ENCODE measurements at places on chromosomes 7 and 10.

- DNase-seq: peak; percentile 77
These were observed 14.1 kb downstream of the SH2B2 start for GRCh38 chr7:102300643-102301221.

DNA sequence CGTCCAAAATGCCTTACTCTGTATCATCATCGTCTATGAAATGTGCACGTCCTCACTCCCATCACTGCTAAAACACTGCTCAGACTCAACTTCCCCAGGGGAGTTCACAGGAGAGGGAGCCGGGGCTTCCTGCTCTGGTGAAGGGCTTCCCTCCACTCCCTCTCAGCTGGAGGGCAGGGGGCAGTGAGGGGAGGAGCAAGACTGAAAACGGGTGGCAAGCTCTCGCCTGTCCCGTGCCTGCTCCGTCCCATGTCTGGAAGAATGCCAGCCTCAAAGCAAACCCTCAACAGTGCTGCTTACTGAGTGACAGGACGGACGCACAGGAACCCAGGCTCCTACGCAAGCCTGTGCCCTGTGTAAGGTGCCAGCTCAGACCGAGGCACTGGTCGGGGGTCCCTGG lies 25.1 kb downstream of the PRKAG2 start:
- no peak for DNase-seq

GRCh38 chr7:51141451-51142003 lies 175.1 kb downstream of the COBL start:
- peak; percentile 72 for DNase-seq

DNA sequence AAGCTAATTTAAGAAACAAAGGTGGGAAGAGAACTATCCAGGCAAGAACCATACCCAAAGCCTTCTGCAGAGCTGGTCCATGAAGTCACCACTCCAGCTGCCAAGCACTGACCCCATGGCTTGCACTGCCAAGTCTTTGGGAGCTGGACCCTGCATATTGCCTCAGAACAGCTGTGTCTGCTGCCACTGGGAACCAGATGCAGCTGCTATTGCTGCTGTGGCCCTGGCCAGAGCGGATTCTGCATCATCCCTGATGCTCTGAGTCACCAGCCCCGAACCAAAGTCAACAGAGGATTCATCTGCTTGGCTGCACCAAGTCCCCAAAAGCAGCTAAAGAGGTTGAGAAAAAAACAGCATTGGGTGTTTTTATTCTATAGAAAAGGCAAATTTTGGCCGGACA lies 39.2 kb upstream of the GSAP start:
- DNase-seq: peak; percentile 60

DNA sequence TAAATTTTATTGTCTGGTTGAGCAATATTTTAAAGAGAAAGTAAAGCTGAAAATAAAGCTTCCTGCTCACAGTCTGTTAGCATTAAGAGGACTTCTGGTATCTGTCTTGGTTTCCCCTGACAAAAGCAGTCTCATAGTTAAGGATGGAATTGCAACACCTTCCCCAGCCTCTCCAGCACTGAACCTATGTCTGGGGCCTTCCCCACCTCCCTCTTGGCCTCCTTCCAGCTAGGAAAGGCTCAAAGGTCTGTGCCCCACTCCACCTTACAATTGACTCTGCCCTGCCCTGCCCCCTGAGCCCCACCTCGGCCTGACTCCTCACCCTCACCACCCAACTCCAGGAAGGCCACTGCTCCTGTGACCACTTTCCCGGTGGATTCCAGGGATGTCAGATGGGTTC lies 33.2 kb downstream of the COL17A1 start:
- no peak for DNase-seq

- DNase-seq: peak; percentile 56
These were observed 9.5 kb upstream of the FRA10AC1 start for GRCh38 chr10:93711891-93712290.

GRCh38 chr7:51783241-51783640 lies 466.6 kb upstream of the COBL start:
- DNase-seq: no peak

GRCh38 chr10:44233561-44234482 lies 151.1 kb downstream of the CXCL12 start:
- DNase-seq: peak; percentile 98

DNA sequence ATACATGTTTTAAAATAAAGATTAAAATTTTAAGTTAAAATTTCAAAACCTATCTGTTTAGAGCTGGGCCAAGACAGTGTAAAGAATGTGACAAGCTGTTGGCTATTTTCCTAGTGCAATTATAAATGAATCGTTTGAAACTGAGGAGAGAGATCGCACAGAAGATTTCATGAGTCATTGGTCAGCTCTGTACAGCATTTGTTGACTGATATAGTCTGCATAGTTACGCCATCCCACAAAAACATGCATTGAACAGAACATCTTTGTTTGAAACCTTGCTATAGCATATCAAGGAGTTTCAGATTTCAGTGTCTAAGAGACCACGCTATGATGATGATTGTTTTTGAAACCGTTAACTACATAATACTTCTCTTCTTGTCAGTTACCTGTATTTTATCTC lies 1.3 kb upstream of the C10orf67 start:
- DNase-seq: no peak

DNA sequence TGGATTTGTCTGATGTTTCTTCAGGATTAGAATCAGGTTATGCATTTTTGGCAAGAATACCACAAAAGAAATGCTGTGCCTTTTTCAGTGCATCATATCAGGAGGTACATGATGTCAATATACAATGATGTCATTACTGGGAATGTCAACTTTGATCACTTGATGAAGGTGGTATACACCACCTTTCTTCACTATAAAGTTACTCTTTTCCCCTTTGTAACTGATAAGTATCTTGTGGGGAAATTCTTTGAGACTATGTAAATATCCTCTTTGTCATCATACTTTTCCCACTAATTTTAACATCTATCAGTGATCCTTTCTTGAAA lies 65.9 kb upstream of the TCF7L2 start:
- no peak for DNase-seq

DNA sequence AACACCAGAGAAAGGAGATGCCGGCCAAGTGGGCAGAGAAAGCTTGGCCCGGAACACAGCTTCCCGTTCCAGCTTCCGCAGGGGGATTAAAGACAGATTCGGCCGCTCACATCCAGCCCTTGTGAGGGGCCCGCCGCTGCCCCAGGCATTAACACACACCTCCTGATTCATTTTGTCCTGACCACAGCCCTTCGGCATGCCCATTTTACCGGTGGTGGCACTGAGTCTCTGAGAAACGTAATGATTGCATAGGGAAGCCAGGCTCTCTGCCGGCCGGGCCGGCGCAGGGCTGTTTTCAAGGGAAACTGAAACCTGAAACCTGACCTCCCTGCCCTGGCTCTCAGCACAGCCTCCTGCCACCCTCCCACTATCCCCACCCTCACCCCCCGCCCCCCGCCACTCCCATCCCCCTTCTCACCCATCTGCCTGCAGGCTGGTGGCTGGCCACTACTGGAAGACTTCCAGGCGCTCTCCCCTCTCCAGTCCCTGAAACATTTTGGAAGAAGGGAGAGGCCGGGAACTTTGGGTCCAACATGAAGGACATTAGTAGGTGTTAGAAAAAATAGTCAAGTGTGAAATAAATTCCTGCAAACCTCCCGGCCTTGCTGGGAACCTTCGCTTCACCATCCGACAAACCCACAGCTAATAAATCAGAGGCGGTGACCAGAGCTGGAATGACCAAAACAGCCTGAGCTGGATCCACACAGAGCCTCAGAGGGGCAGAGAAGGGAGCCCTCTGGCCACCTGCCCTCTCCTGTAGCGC lies 83.5 kb upstream of the CUX1 start:
- peak; percentile 93 for DNase-seq

DNA sequence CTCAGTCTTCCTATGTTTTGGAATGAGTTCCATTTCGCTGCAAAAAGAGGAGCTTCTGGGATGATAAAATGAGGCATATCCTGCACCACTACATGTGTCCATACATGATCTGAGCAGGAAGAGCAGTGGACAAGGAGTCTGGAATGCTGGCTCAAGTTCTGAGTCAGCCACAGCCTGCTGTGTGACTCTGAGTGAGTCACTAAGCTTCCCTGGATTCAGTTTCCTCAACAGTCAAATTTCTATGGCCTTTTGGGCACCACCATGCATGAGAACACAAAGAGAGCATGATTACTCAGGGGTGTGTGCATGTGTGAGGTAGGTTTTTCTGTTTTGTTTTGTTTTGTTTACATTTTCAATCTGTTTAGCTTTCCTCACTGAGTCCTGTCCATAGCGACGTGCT lies 254.6 kb downstream of the ANKRD30A start:
- DNase-seq: no peak

GRCh38 chr7:91767820-91768219 lies 112.7 kb downstream of the MTERF1 start:
- no peak for DNase-seq

- DNase-seq: no peak
These were observed 1.1 kb downstream of the JMJD1C start for GRCh38 chr10:63464402-63465292.

GRCh38 chr7:2934211-2934731 lies 90.2 kb upstream of the GNA12 start:
- DNase-seq: peak; percentile 83

DNA sequence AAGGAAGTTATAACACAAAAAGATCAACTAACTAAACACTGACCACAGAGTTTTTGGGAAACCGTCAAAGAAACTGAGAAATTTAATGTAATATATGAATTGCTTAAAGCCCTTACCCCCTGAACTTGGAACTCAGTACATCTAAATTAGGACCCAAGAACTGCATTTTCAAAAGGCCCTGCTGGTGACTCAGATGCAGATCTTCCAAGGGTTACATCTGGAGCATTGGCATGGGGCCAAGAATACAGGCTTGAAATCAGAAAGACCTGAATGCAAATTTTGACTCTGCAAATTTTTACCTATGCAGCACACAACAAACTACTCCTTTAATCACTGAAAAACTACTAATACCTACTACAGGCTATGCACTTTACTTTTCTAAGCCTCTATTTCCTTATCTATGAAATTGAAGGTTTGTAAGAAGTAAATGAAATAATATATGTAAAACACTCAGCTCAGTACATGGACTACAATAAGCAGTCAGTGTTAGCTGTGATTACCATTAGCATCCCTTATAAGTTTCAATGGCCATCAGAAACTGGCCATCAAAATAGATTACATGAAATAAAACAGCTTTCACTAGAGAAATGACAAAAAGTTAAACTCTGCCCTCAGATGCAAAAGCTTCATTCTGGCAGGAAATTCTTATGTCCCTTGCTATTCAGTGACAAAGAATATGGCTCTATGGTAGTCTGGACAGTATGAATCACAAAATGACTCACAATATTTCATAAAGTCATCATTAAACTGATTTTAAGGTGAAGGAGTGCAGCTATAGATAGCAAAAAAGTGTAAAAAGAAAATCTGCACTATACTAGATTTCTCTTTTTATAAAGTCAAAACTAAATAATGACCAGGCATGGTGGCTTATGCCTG lies 43.6 kb downstream of the NSUN6 start:
- no peak for DNase-seq

DNA sequence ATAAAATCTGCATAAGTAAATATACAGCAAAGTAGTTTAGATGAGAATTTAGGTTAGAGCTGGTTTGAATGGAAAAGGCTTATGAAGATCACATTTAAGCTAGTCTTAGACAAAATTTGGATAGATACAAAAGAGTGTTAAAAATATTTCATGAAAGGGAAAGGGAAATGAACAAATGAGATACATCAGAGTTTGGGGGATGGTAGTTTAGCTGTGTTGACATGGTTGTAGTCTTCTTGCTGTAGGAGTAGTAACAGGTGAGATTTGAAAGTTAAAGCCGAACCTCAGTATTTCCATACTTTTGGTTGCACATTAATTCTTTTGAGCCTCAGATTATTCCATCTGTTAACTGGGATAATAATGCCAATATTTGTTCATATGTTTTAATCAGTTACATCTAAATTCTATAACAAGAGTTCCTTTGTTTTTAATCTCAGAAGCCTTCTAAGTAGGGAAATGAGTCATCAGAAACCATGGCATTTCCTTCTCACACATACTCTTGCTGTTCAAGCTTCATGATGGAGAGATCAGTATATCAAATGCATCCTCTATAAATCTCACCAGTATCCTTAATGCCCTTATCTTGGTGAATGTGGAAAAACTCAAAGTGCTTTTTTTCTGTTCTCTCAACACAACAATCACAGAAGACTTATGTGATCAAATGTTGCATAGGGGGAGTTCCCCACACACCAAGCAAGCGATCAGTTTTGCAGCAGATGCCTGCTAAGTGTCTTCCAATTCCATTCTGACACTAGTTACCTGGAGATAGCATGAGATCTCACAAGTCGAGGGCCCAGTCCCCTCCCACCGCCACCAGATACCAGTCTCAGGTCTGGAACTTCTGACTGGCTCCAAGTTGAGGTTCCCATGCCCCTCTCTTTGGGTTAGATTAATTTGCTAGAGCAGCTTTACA lies 84.7 kb downstream of the MAPK8 start:
- no peak for DNase-seq

DNA sequence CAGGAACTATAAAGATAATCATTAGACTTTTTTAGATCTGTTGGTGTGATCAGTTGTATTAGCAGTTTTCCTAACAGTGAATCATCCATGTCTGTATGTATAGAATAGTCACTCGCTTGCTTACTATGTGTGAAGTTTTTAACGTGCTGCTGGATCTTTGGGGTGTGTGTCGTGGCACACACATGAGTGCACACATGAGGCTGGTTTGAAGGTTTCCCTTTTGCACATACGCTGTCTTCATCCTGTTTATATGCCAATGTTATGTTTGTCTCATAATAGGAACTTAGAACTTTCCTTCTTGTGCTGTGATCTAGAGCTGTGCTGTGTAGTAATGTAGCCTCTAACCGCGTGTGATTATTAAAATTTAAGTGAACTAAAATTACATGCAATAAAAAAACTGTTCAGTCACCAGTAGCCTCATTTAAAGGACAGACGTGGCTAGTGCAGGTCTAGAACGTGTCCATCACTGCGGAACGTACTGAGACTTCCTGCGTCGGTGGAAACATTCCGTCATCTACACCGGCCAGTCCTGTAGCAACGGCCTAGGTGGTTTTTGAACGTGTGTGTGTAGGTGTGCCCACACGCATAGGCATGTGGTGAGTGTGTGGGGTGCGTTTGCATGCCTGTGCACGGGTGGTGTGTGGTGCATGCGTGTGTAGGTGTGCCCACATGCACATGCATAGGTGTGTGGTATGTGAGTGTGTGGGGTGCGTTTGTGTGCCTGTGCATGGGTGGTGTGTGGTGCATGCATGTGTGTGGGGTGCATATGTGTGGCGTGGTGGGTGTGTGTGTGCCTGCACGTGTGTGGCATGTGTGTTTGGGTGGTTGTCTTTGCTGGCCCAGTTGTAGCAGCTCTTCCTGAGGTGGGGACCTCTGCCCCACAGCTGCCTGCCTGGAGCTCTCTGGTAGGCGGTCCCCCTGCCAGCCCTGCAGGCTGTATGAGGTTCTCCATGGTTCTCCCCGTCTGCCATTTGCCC lies 56.6 kb downstream of the INPP5A start:
- no peak for DNase-seq

GRCh38 chr7:149415391-149416071 lies 45.3 kb downstream of the ZNF777 start:
- DNase-seq: no peak

- no peak for DNase-seq
These were observed 462.3 kb upstream of the PCDH15 start for GRCh38 chr10:55263327-55263726.

- DNase-seq: no peak
These were observed 810.2 kb downstream of the PCDH15 start for GRCh38 chr10:53990799-53991238.

GRCh38 chr7:139753081-139753692 lies 24.6 kb downstream of the HIPK2 start:
- no peak for DNase-seq

GRCh38 chr7:154953006-154953684 lies 49.8 kb downstream of the PAXIP1 start:
- peak; percentile 75 for DNase-seq

GRCh38 chr10:124652701-124653100 lies 91.5 kb downstream of the FAM53B start:
- no peak for DNase-seq
